ENCODE measurements at places on chromosomes 2 and 18. TPM values are rescaled to one million over a fixed set of nuclear protein-coding genes. Genes with fewer than 3 reads are reported as not detected.

- no peak for DNase-seq
- H3K4me1 ChIP-seq, result no peaks in the 10 kb centered on the region
- H3K36me3 ChIP-seq, result peaks cover under 1% of the 10 kb centered on the region
- H3K4me3 ChIP-seq, result no peak overlapping the region
Observed at GRCh38 chr2:42767899-42768705, 4.2 kb upstream of the OXER1 start.

DNA sequence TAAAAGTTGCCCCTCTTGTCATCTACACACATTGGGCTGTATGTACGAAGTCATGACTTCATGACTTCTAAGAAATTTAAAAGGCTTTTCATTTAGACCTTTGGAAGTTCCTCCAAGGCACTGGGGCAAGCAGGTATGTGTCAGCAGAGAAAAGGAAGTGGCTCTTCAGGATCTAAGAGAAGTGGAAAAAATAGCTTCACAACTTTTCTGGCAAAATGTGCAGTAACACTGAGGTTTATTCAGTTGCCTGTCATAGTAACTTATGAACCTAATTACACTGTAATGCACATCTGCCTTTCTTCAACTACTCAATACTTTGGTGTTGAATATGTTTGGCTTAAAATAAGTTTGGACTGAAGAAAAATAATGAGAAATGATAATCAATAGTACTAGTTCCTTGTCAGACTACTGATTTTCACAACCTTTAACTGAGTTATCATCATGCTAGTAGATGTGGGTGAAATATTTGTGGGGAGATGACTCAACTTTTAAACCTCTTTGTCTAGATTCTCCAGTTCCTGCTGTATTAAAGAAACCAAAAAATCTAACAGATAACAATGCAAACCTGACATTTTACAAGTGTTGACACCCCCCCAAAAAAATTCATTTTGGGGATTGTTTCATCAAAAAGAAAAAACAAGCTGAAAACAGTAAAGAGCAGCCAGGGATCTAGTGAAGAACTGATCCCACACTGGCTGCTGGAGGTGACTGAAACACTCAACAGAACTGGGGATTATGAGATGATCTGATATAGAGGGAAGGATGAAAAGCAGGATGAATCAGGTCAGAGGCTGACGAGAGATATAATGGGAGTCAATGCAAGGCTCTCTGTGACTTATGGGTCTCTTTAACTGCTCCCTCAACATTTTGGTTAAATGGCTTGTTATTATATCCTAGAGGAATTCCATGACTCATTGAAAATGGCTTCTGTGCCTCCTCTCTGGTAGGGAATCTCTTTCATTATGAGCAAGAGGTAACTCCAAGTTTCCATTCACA is 84.6 kb downstream of the COLEC12 start:
- H3K27ac ChIP-seq, result no peak overlapping the region
- DNase-seq, result no peak
- H3K27me3 ChIP-seq, result peaks cover 9% of the 10 kb centered on the region

GRCh38 chr18:38019292-38019691 is 453.7 kb upstream of the CELF4 start:
- H3K4me3 ChIP-seq, result no peak overlapping the region
- no peaks in the 10 kb centered on the region for H3K4me1 ChIP-seq
- no peaks in the 10 kb centered on the region for H3K36me3 ChIP-seq
- no peaks in the 10 kb centered on the region for H3K27me3 ChIP-seq
- DNase-seq, result no peak

GRCh38 chr18:60022671-60023276 is 123.0 kb downstream of the PMAIP1 start:
- no peak overlapping the region for H3K27ac ChIP-seq
- H3K4me3 ChIP-seq, result no peak overlapping the region
- H3K4me1 ChIP-seq, result no peaks in the 10 kb centered on the region
- H3K36me3 ChIP-seq, result no peaks in the 10 kb centered on the region
- peaks cover 7% of the 10 kb centered on the region for H3K27me3 ChIP-seq

CCDC85A gene
- not detected for total RNA-seq

CENPA gene
- total RNA-seq, result 32.5 TPM

RRM2 gene
- 368 TPM for total RNA-seq

POTEC gene
- total RNA-seq, result not detected

MAP3K19 gene
- not detected for total RNA-seq

All from activated CD8-positive, alpha-beta T cell treated with anti-CD3 and anti-CD28 coated beads for 36 hours (primary cell).